ENCODE measurements at places on chromosomes 7 and 10. TPM values are rescaled to one million over a fixed set of nuclear protein-coding genes. Genes with fewer than 3 reads are reported as not detected.
A peak's percentile ranks its signal among the peaks of the same experiment; 100 is the strongest.

IL2RA gene
- total RNA-seq: not detected

- DNase-seq: no peak
These were observed at the start of gene SCRN1 for GRCh38 chr7:29989257-29989995. Gene SCRN1, minus strand, starts transcription at chr7:29989801. Its CDS starts 20,734 bp downstream, at chr7:29969067.

GRCh38 chr7:1096156-1097119 is 8.5 kb downstream of the GPER1 start:
- no peak for DNase-seq

- peak; percentile 34 for DNase-seq
These were observed 57.6 kb downstream of the RNLS start for GRCh38 chr10:88525371-88526069.

- no peak for DNase-seq
These were observed 26.6 kb downstream of the SEMA3D start for GRCh38 chr7:85160223-85160622.

DNA sequence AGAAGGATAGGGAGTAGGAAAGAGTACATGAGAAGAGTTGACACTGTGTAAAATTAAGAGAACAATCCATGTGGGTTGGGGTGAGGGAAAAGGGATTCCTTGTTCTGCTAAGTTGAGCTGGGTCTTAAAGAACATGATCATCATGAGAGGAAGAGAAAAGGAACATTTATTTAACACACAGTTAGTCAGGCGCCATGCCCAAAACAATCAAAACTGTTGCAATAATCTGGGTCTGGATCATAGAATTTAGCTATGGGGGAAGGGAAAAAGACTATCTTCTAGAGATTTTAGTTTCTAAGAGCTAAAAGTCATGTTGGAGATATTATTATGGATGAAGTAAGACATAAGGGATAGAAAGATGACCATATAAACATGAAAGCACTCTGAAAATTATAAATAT is 178.9 kb downstream of the SEM1 start:
- DNase-seq: no peak

DNA sequence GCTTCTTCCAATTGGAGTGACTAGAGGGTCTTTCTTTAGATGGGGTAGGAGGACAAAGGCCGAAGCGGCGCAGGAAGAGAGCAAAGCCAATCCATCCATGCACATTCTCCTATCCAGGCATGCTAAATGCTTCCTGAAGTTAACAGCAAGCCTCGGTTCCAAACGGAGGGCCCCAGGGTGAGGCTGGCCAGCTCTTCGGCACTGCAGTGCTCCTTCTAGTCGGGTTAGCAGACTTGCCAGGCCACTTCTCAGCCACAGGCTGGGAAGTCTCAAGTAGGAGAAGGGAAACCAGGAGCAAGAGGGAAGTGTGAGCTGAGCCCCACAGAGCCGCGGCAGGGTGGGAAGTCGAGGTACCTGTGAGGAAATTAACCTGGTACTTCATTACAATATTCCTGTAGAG is 253.8 kb upstream of the INHBA start:
- DNase-seq: no peak

GRCh38 chr7:101536232-101536631 is 92.9 kb downstream of the MYL10 start:
- DNase-seq: no peak

- DNase-seq: no peak
These were observed 621.0 kb downstream of the PARD3 start for GRCh38 chr10:34193931-34194626.

DNA sequence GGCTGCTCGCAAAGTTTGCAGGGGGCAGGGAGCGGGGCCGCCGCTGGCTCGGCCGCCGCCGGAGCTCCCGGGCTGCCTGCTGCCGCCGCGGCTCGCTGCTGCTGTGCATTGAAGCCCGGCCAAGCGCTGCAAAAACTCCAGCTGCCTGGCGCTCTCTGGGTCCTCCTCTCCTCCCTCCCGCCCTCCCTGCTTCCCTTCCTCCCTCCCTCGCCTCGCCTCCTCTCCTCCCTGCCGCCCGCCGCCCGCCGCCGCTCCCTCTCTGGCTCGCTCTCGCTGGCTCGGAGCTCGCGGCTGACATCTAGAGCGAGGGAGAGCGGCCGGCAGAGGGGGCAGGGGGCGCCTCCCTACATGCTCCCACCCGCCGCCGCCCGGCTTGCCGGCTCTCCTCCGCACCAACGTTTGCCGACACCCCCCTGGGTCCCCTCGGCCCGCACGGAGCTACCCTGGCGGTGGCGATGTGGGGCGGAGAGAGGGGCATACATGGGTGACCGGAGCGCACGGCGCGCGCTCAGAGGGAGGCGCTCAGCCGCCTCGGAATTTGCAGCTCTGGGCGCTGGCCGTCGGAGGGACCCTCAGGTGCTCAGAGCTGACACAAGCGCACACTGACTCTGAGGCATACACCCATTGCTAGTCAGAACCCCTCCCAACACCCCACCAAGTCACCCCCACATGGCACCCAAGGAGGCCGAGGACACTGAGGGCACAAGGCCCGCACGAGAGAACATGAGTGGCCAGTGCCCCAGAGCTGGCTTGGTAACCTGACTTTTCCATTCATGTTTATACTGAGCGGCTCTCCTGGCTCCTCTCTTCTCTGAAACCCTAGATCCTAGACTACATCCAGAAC is 1.2 kb upstream of the PLXNA4 start:
- DNase-seq: no peak
